ENCODE measurements at places on chromosomes 16 and 17.
A peak's percentile ranks its signal among the peaks of the same experiment; 100 is the strongest.

GRCh38 chr16:84090211-84090610, 26.5 kb downstream of the MBTPS1 start:
- DNase-seq, result no peak

DNA sequence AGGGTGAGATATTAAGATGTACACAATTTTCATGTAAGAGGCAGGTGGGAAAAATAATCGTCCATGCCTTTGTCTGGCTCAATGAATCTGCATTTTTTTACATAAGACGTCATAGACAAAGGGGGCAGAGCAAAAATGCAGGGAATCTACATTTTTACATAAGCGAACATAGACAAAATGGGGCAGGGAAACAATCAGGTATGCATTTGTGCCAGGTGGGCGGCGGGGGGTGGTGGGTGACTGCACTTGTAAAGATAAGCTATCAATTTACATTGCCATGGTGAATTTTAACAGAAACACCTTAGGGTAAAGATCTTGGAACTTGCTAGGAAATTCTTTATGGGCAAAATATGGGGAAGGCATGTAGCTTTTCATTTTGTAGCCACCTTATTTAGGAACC, 96.3 kb upstream of the CES5A start:
- DNase-seq, result no peak

DNA sequence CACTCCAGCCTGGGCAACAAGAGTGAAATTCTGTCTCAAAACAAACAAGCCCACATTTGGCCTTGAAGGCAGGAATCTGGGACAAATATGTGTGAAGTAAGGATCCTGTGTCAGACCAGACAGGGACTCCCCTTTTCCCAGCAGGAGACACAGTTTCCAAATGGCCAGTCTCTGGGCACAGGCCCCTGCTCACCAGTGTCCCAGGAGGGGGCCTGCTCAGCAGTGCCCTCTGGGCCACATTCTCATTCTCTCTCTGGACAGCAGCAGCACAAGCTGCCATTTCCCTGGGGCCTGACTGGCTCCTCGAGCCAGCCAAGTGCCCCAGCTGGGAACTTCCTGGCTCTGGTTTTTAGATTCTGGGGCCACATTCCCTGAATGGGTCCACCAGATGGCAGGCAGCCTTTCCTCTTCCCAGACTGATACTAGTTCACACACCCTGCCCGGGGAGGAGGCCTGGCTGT, 11.7 kb upstream of the MNT start:
- DNase-seq, result no peak

- DNase-seq, result peak; percentile 86
Measured at GRCh38 chr17:78142119-78142861, 3.9 kb upstream of the C17orf99 start.

DNA sequence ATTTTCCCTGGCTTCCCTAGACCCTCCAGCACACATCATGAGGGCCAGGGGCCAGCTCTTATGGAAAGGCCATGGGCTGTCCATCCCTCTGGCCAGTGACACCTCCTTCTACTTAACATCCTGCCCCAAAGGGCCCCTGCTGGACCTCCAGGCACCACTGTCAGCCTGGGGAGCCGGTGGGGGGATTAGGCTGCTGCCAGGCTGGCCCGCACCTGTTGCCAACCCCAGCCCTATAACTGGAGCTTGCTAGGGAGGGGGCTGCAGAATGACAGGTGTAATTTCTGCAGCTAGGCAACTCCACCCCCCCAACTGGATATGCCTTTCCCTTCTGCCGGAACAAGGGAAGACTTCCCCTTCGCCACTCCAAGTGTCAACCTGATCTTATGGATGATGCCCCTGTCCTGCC, 12.5 kb downstream of the RARA start:
- DNase-seq, result peak; percentile 22

GRCh38 chr17:27455236-27455913, 873 bp upstream of the KSR1 start:
- no peak for DNase-seq
